Amygdala (tissue), 56 donors: ENCODE measurements at places on chromosomes 1 and 21.

GRCh38 chr1:10484521-10484920 is 9.8 kb downstream of the PEX14 start:
- DNase-seq = no peak

GRCh38 chr1:231171623-231172197 is 9.9 kb downstream of the TRIM67 start:
- no peak for DNase-seq

DNA sequence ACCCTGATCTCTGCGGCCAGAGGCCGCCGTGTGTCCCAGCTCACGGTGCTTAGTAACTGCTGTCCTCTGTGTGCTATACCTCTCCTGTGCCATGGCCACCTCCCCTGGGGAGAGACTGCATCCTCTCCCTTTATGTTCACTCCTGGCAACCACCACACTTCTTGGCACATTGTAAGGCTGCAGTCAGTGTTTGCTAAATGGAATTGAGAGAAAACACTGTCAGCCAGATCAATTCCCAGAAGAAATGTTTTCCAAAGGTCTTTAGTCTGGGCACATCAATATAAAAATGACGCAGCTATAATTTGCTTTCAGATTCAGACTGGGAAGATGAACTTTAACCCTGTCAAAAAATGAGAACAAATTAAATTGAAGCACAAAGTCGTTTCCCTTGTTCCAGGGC is 96.8 kb downstream of the BEND5 start:
- no peak for DNase-seq

- no peak for DNase-seq
Measured at GRCh38 chr1:25562101-25562927, 18.9 kb downstream of the LDLRAP1 start.

- DNase-seq = peak; percentile 60
Measured at GRCh38 chr1:9441451-9442133, 97.7 kb upstream of the SLC25A33 start.

GRCh38 chr1:31689854-31690253 is 14.0 kb downstream of the COL16A1 start:
- DNase-seq = no peak

DNA sequence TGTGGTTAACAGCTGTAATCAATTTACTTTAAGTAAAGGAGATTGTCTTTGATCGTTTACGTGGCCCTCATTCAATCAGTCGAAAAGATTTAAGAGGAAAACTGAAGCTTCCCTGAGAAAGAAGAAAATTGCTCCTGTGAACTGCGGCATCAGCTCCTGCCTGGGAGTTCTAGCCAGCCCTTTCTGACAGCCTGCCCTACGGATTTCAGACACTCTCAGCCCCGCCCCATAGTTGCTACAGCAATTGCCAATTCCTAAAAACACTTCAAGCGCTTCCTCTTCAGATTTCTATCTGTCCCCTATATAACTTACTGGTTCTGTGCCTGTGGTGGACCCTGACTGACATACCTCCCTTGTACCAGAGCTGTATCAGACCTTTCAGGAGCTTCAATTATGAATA is 277.6 kb downstream of the DSCAM start:
- no peak for DNase-seq

GRCh38 chr1:94063379-94063778 is 57.6 kb downstream of the ABCA4 start:
- no peak for DNase-seq
